ENCODE measurements at places on chromosomes 7 and 10. TPM values are rescaled to one million over a fixed set of nuclear protein-coding genes. Genes with fewer than 3 reads are reported as not detected.

CRCP gene
- 36.6 TPM for total RNA-seq

ARL4A gene
- total RNA-seq, result 43.6 TPM

RARRES2 gene
- not detected for total RNA-seq

PALD1 gene
- total RNA-seq, result 38.7 TPM

DNAJC12 gene
- 0.53 TPM for total RNA-seq

C7orf25 gene
- total RNA-seq, result 8.5 TPM

BUD23 gene
- total RNA-seq, result 48.5 TPM

MACROH2A2 gene
- total RNA-seq, result 0.66 TPM

GLI3 gene
- total RNA-seq, result 7.7 TPM

TSPAN13 gene
- 25.4 TPM for total RNA-seq

IFIT1B gene
- total RNA-seq, result not detected

NPSR1 gene
- total RNA-seq, result not detected

AKR1D1 gene
- total RNA-seq, result not detected

MBL2 gene
- total RNA-seq, result not detected

GPR26 gene
- total RNA-seq, result not detected

ASAH2 gene
- total RNA-seq, result 0.27 TPM

PSPH gene
- 49.3 TPM for total RNA-seq

LRRN3 gene
- total RNA-seq, result not detected

SPDYE8 gene
- total RNA-seq, result not detected

PPIF gene
- 41.4 TPM for total RNA-seq

RBP3 gene
- total RNA-seq, result not detected

PPA1 gene
- 281 TPM for total RNA-seq

GIMAP5 gene
- total RNA-seq, result 8.9 TPM

ZCWPW1 gene
- 0.53 TPM for total RNA-seq

TAS2R3 gene
- 1.7 TPM for total RNA-seq

CFAP70 gene
- 0.40 TPM for total RNA-seq

ETV1 gene
- 15.2 TPM for total RNA-seq

CYP3A5 gene
- not detected for total RNA-seq

TMEM225B gene
- total RNA-seq, result 0.43 TPM

ZNF680 gene
- total RNA-seq, result 18.0 TPM

ASB4 gene
- not detected for total RNA-seq

SPDYE2 gene
- total RNA-seq, result not detected

DOCK1 gene
- 118 TPM for total RNA-seq

OR6V1 gene
- total RNA-seq, result not detected
